ENCODE measurements at places on chromosomes 5 and 9.

DNA sequence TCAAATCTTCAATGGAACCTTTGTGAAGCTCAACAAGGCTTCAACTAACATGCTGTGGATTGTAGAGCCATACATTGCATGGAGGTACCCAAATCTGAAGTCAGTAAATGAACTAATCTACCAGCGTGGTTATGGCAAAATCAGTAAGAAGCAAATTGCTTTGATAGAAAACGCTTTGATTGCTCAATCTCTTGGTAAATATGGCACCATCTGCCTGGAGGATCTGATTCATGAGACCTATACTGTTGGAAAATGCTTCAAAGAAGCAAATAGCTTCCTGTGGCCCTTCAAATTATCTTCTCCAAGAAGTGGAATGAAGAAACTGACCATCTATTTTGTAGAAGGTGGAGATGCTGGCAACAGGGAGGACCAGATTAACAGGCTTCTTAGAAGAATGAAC, 54.7 kb upstream of the TTC39B start:
- DNase-seq = no peak

DNA sequence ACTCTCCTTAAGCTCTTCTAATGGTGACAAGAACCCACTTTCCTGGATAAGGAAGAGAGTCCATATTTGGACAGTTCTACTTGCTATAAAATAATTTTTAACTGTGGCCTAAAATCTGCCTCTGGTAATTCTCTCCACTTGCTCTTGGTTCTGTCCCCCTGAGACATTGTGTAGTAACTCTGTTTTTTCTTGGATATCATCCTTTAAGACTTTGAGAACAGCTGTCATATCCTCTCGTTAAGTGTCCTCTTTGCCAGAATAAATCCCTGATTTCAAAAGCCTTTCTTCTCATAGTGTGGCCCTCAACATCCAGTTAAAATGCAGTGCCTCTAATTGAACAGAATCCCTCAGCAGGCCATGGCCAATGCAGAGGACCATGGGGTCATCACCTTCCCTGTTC, 101.5 kb downstream of the ARHGEF28 start:
- no peak for DNase-seq

DNA sequence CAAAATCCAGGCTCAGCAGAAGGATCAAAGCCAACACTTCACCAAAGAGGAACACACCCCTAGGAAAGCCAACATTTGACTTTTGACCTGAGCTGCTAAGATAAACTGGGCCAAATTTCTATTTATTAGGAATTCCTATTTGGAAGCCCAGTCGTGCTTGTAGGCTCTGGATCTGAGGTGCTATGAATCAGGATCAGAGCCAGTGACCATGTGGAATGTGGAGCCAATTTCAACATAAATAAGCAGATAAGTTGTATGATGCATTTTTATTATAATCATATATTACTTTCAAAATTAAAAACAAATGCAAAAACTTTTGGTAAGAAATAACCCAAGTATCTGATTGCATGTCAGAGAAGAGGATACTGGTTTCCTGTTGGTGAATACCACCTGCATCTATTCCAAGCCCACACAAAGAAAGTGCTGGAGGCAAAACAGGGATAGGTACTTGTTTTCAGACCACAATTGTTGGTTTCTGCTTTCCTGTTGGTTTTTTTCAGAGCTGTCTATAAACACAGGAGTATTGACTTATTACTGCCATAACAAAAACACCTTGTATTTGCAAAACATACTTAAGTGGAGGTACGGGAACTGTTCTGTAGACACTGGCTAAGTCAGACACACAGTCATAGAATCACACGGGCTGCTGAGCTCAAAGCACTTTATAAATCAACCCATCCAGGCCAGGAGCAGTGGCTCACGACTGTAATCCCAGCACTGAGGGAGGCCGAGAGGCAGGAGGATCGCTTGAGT, 52.8 kb downstream of the ARL15 start:
- DNase-seq = no peak

DNA sequence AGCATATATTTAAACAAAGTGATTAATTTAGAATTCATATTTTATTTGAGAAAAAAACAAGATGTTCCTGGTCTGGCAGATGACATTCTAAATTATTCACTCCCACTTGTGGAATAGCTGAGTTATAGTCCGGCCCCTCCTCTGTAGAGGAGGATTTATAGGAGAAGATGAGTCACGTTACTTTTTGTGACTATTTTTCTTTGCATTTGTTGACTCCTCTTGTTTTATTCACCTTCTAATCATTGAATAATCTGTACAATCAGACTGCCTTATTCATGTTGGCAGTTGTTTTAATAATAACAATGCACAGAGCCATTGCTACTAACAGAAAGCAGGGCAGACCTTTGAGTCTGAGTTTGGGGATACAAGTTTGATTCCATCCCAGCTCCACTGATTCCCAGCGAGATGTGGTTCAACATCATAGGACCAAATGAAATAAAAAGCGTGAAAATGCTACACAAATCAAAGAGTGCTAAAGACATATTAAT, 23.2 kb downstream of the DOCK8 start:
- DNase-seq = no peak

- DNase-seq = peak; percentile 99
Measured at GRCh38 chr9:129496473-129497004, 124.4 kb downstream of the C9orf50 start.

DNA sequence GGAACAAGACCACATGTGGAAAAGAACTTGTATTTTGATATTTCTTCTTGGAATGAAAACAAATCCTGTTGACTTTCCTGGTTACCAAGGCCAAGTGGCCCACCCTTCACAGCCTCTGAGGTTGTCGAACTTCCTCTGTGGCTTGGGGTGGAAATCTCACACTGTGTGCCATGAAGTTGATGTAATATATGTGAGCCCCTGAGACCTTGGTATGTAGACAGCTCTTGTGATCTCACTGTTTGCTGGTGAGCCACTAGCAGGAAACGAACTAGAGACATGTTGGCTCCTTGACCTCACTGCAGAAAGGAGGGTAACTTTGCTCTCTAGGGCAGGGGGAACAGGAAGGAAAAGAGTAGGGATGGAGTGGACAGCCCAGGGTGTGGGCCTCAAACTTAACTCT, 159.4 kb downstream of the ARHGAP26 start:
- DNase-seq = no peak

- DNase-seq = no peak
Measured at GRCh38 chr5:154358516-154359220, 87.1 kb upstream of the SAP30L start.

DNA sequence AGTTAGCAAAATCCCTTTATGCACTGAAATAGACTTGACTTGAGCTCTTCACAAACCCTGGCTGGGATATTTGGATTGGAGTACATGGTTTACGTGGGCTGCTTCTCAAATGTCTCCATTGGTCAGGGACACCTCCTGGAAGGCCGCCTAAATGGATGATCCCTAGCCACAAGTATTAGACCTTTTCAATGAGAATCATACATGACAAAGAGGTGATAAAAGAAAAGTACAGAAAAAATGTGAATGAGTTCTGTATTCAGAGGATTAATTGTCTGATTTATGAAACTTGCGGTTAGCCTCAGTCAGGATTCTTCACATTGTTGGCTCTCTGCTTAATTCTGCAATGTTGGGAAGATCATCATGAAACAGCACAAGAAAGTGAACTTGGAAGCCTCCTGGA, 752.8 kb upstream of the ADAMTS16 start:
- DNase-seq = no peak

GRCh38 chr5:43174586-43174985, 17.4 kb upstream of the NIM1K start:
- no peak for DNase-seq

- DNase-seq = no peak
Measured at GRCh38 chr5:56615361-56616153, 199.8 kb upstream of the MAP3K1 start.

GRCh38 chr5:42874621-42875198, 63.0 kb upstream of the SELENOP start:
- no peak for DNase-seq

- DNase-seq = no peak
Measured at GRCh38 chr5:112656451-112656850, 81.2 kb upstream of the APC start.

- no peak for DNase-seq
Measured at GRCh38 chr5:157990583-157991181, 131.7 kb upstream of the CLINT1 start.

DNA sequence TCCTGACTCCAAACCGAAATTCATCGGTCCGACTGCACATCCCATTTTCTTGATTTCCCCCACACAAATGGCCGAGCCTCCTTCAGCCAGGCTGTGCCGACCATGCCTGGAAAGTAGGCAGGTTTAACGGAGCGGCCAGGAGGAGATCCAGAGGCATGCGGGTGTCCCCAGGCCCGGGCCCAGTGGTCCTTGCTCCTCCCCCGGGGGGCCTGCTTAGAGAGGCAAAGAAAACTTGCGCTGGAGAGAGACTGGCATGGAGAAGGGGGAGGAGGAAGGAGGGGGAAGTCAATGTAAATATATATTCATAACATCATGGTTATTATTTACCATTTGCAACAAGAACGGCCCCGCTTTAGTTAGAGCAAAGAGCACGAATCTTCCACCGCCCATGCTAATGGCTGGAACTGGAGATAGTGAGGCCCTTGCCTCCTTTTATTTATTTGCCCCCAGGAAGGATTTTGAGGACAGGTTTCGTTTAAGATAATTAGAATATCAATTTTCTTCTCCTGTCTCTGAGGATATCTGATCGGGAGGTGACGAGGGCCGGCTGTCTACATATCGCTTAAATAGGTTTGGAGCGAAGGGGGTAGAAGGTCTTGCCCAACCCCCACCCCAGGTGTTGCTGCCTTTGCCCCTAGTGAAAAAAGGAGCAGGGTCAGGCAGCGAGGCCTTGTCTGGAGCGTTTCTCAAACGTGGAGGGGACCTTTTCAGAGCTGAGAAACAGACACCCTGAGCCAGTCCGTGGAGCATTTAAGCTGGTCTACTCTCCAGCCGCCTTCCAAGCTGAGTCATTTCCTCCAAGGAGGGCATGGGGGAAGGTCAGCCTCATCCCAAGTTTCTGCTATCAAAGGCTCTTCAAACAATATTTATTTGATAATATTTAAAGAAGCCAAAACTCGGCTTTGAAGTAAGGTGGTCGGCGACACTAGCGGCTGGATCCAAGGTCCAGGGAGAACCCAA, 2.5 kb downstream of the BARHL1 start:
- peak; percentile 47 for DNase-seq

DNA sequence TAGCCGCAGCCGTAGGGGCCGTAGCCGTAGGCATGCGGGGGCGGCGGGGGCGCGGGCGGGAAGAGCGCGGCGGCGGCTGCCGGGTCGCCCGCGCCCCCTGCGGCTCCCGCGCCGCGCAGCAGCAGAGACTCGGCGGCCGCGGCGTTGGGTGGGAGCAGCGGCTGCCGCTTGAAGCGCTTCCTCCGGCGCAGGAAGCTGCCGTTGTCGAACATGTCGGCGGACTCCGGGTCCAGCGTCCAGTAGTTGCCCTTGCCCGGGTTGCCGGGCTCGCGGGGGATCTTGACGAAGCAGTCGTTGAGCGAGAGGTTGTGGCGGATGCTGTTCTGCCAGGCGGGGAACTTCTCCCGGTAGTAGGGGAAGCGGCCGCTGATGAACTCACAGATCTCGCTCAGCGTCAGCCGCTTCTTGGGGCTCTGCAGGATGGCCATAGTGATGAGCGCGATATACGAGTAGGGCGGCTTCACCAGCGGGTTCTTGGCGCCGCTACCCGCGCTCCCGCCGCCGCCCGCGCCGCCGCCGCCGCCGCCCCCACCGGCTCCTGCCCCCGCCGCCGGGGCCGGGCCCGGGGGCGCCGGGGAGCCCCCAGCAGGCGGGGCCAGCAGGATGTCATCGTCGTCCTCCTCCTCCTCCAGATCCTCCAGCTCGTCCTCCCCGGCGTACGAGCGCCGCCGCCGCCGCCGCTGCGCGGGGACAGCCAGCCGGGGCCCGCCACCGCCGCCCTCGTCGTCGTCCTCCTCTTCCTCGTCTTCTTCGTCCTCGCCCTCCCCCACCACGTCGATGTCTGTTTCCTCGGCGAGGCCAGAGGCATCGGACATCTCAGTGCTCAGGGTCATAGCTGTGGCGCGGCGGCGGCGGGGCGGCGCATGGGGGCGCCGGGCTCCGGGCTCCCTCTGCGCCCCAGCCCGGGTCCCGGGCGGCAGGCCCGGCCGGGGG, 781 bp downstream of the FOXD1 start:
- peak; percentile 82 for DNase-seq

DNA sequence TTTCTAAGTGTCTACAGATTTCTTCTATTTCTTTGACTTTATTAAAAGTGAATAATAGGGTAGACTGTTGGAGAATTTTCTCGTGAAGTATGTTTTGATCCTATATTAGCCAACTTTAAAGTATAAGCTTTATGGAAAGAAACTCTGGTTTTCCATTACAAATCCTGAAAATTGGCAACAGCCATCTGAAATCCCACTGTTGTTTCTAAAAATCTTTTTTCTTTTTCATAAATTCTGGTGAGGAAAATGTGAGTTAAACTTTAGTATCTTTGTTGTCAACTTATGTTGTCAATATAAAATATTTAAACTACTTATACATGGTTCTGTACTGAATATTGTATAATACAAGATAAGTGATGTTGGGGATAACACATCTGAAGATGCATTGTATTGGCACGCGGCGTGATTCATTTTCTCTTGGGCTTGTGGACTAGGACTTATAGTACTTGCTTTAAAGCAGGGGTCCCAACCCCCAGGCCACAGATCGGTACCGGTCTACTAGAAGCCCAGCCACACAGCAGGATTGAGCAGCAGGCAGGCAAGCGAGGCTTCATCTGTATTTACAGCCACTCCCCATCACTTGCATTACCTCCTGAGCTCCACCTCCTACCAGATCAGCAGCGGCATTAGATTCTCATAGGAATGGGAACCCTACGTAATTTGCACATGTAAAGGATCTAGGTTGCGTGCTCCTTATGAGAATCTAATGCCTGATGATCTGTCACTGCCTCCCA, 12.7 kb downstream of the MAMDC2 start:
- DNase-seq = no peak

- DNase-seq = no peak
Measured at GRCh38 chr5:108280960-108281569, 100.8 kb downstream of the FBXL17 start.

- no peak for DNase-seq
Measured at GRCh38 chr5:77396017-77396416, 96.1 kb downstream of the WDR41 start.

DNA sequence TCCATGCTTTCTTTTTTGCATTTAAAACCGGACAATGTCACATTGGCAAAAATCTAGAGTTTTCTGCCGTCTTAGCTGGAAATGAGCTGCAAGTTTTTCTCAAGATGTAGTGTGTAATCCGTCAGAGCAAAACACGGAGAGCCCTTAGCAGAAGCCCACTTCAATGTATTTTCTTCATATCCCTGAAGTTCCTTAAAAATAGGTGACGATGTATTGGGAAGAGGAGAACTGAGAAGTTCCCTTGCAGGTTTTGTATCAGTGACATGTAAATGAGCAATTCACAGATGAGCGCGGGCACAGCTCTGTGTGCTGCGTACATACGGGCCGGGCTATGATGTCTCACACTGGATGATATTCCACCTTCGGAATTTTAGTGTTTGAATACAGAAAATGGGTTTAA, 14.8 kb upstream of the CLPTM1L start:
- DNase-seq = no peak

Data from posterior vena cava (tissue), 2 donors.